ENCODE measurements at places on chromosomes 3 and 15.

GRCh38 chr15:75112278-75112847, 89.0 kb downstream of the PPCDC start:
- no peak for DNase-seq

DNA sequence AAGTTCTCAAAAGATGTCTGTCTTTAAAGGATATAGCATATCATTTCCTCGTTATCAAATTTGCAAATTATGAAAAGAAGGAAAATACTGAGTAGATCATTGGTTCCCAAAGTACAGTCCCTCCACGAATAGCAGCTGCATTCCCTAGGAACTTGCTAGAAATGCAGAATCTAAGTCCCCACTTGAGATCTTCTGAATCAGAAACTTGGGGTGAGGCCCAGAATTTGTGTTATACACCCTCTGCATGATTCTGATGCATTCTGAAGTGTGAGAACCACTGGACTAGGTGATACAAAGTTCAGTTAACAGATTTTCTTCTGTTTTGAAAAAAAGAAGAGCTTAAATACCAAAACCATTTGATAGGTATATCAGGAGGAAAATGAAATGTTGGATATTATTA, 77.1 kb downstream of the SLC25A26 start:
- no peak for DNase-seq

DNA sequence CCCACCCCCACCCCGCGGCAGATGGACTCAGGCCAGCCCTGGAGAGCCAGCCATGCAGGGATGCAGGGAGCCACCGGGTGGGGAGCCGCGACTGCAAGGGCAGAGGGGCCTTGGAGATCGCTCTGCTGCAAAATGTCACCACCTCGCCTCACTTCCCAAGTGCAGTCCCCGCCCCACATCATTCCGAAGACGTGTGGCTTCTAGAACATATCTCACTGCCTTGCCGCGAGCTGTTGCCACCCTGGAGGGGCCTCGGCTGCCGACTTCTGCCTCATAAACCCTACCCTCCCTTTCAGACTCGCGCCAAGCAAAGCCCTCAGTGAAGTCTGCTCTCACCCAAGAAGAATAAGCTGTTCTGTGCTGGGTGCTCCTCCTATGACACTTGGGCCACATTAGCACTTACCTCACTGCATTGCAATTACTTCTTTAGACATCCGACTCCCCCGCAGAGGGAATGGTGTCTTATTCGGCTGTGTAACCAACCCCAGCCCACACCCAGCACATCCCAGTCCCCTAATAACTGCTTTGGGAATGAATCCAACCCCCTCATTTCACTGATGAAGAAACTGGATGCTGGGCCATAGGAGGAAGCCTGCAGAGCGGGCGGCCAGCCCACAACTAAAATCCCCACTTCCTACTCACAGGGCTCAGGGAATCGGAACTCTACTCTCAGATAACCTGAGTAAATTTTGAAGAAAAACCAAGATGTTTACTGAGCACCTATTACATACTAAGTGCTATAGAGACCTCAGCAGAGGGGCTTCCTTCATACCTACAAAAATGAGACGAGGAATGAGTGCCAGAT, 8.6 kb downstream of the TLE3 start:
- DNase-seq, result no peak

DNA sequence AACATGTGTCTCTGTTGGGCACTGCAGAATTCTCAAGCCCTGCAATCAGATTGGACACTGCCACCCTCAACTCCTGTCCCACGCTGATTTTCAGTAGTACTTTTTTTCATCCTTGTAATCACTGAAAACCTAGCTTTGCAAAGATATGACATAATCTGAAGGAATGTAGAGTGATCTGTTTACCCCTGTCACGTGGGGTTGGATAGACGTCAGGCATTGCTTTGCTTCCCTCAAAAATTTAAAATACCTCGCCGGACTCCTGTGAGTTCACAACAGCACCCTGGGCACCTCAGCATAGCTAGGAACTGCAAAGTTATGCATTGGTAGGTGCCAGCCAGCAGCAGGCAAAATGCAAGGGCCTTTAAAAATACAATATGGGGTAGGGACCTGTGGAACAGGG, 71.1 kb upstream of the OXTR start:
- no peak for DNase-seq

GRCh38 chr3:32945136-32945535, 6.3 kb upstream of the CCR4 start:
- no peak for DNase-seq

DNA sequence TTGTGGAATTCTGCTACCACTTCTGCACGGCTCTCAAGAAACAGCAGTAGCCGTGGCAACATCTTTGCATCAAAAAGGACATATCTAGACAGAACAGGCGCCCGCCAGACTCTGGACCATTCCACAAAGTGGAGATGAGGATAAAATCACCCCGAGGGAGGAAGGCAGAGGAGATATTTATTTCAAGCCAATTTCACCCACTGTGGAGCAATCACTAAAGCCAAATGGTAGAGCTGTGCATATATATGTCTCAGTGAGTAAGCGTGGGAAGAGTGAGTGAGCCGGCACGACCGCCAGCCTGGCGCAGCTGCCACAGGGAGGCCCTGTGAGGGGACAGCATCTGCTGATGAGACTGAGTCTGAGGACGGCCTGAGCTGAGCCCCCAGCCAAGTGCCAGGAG, 111.3 kb downstream of the MEGF11 start:
- DNase-seq, result no peak

DNA sequence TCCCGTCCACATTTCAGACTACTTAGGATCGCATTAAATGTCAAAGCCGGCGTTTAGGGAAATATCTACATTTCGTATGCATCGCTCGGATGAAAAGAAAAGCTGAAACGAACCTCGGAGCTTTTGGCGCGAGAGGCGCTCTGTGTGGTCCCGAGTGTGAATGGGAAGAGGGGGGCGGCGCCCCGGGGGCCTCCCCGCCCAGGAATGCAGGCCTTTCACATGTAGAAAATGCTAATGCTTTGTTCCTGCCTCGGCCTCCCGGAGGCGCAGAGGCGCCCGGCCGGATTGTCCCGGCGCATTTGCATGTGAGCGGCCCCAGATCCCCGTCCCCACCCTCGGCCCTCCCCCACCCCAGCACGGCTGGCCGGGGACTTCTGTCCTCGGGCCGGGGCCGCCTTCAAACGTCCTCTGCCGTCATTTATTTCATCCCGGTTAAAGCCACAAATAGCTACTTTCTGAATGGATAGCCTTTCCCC, 37.0 kb upstream of the TRIM71 start:
- DNase-seq, result no peak

DNA sequence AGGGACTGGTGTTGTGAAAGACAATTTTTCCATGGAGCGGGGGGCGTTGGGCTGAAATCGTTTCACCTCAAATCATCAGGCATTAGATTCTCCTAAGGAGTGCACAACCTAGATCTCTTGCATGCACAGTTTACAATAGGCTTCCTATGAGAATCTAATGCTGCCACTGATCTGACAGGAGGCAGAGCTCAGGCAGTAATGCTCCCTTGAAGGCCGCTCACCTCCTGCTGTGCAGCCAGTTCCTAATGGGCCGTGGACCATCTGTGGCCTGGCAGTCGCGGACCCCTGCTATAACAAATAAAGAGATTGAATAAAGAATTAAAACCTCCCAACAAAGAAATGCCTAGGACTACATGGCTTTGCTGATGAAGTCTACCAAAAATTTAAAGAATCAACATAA, 25.3 kb upstream of the ANKRD28 start:
- DNase-seq, result no peak

DNA sequence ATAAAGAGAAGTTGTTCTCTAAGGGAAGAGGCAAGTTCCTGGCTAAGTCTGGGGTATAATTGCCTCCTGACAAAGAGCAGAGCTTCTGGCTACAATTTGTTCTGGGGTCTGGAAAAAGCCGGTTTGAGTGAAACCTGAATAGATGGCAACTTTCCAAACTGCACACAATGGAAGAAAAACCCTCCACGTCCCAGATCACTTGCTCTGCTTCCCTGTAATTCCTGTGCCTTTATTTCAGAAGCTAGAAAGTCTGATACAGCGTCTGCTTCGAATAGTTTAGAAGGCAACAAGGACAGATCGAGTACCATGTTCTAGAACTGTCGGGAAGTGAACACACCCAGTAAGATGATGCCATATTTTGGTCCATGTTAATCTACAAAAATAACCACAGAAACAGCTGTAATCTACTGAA, 1.6 kb upstream of the WDR82 start:
- DNase-seq, result no peak

DNA sequence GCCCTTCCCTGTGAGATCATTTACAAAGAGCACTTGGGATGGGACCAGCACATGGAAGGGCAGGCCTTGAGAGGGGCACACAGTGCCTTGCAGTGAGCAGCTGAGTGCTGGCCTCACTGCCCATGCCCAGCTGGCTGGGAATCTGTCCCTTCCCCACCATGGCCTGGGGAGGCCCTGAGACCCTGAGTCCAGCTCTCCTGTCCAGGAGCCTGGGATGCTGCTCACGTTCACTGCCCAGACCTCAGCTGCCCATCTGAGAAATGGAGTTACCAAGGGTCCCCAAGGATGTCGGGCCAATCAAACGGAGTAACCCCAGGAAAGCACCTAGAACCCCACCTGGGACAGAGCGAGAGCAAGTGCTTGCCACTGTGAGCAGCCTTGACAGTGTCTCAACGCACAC, 35.6 kb downstream of the WNT7A start:
- no peak for DNase-seq

DNA sequence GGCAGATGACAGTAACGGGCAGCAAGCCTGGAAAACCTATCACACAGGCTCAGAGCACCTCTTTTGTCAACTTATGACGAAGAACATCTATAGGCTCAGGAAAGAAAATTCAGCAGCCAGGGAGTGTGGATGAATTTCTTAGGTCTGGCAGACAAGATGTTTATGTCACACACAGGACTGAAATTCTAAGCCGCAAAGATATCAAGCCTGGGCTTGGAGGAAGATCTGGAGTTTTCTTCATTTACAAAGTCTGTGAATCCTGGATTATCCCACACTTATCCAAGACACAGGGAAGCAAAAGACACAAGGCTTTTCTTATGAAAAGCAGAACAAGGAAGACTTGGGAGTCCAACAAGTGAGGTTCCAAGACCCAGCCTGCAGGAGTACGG, 23.4 kb upstream of the CHCHD6 start:
- no peak for DNase-seq

DNA sequence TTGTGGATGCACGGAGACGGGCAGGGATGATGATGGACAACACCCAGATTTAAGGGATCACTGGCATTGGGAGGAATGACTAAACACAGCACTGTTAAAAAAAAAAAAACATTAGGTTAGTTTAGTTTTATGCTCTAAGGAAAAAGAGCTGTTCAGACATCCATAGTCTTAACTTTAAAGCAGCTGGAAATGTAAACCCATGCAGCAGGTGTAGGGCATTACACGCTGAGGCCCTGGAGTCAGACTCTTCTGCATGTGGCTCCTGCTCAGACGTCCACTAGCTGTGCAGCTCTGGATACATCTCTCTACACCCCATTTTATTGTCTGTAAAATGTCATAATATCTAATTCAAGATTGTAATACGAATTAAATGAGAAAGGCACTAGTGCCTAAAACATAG, 191.8 kb upstream of the RASGRP1 start:
- no peak for DNase-seq

GRCh38 chr3:18018491-18019160, 276.2 kb upstream of the TBC1D5 start:
- no peak for DNase-seq

DNA sequence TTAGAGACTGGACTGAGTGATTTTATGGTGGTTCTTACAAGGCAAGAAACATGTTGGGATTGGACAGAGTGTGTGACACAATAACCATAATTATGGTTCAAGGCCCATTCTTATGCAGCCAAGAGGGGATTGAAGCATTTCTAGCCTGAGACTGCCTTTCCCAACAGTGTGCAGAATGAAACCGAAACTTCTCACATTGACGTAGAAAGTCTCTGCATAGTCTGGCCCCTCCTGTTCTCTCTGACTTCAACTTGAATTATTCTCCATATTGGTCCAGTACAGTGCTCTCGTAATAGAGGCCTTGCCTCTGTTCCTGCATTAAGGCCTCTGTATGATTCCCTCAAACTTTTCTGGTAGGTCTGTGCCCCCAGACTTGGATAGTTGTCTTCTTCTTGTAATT, 138.3 kb downstream of the DIPK2A start:
- no peak for DNase-seq

GRCh38 chr3:26229801-26230200, 392.8 kb upstream of the LRRC3B start:
- DNase-seq, result no peak

DNA sequence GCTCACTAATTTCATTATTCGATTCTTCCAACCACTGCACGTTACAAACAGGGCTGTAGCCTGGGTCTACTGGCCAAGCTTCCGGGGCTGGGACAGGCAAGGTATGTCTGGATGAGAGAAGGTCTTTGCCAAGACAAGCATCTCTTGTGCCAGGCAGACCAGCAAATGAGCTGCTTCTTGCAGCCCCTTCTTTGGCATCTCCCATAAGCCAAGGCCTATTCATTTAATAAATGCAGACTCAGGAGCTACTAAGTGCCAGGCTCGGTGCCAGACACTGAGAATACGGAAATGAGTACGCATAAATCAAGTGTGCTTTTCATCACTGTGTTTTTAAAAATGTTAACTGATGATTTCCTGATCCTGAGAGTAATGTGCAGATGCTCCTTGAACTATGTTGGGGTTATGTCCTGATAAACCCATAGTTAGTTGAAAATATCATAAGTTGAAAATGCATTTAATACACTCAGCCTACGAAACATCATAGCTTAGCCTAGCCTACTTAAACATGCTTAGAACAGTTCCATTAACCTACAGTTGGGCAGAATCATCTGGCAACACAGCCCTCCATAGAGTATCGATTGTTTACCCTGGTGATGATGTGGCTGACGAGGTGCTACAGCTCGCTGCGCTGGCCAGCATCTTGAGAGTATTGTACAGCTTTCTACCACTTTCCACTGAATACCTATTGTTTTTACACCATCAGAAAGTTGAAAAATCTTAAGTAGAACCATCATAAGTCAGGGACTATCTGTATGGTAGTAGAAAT, 135.0 kb upstream of the CTDSPL start:
- DNase-seq, result no peak

GRCh38 chr15:64847876-64848716, 6.4 kb downstream of the PLEKHO2 start:
- DNase-seq, result no peak

DNA sequence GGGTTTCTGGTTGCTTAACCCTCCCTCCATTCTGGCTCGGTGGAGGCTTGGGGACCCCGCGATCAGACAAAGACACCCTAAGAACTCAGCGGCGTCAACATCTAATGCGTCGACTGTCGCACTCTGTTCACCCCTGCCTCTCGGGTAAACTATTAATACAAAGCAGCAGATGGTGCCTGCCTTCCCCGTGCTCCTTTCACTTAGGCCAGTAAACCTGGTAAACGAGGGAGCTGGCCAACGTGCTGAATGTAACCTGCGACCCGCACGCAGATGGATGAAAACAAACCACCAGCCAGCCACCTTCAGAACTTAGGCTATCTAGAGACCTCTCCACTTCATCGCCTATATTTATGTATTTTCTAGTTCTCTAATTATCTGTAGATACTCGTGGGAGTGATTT, 848 bp upstream of the CADPS start:
- DNase-seq, result no peak

GRCh38 chr3:15743587-15744009, 54.2 kb downstream of the ANKRD28 start:
- DNase-seq, result no peak

GRCh38 chr3:29853841-29854397, 573.0 kb downstream of the RBMS3 start:
- DNase-seq, result no peak

Measured in stimulated activated CD8-positive, alpha-beta memory T cell treated with anti-CD3 and anti-CD28 coated beads, Interleukin-12 subunit alpha, Interleukin-12 subunit beta, amount 100 ng/mL, for 4 hours (primary cell).